ENCODE measurements at places on chromosomes 7 and 10.

DNA sequence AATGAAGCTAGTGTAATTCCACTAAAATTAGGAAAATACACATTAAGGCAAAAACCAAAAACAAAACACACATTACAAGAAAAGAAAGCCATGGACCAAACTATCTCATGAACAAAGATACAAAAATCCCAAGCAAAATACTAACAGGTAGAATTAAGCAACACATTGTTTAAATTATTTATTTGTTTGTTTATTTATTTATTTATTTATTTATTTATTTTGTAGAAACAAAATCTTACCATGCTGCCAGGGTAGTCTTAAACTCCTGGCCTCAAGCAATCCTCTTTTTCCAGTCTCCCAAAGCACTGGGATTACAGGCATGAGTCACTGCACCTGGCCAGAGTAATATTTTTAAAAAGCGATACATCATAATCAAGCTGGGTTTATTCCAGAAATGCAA, 6.8 kb upstream of the SLC29A3 start:
- no peak for DNase-seq

DNA sequence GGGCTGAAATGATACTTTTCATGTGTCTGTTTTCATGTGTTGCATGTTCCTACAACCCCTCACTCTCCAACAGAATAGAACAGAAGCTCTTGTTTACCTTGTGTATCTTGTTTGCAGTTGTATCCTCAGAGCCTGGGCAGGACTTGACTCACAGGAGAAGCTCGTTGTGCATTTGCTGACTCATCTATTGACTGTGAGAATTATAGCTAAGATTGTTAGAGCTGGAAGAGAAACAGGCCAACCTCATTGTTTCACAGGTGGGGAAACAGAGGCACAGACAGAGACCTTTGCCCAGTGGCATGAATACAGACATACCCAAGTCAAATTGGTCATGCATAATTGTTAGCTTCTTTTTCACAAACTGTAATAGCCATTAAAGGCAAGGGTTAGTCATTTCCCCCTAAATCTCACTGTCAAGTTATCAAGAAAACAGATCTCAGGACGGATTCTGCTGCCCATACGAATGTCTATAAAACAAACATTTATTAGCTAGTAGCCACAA, 4.6 kb upstream of the TSPAN15 start:
- DNase-seq = no peak

- DNase-seq = no peak
Measured at GRCh38 chr7:150403376-150404171, 24.4 kb downstream of the ZNF775 start.

DNA sequence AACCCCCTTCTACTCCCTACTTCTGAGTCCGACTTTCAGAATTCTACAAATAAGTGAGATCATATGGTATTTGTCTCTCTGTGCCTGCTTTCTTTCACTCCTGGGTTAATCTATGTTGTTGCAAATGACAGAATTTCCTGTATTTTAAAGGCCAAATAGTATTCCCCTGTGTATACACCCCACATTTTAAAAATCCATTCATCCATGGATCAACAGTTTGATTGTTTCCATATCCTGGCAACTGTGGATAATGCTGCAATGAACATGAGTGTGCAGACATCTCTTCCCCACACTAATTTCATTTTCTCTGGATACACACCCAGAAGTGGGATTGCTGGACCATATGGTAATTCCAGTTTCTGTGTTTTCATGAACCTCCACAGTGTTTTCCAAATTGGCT, 225.8 kb upstream of the TCERG1L start:
- DNase-seq = no peak

- DNase-seq = no peak
Measured at GRCh38 chr10:57367412-57367811, 900.3 kb downstream of the IPMK start.

GRCh38 chr7:53993224-53993623, 549.0 kb upstream of the VSTM2A start:
- no peak for DNase-seq

DNA sequence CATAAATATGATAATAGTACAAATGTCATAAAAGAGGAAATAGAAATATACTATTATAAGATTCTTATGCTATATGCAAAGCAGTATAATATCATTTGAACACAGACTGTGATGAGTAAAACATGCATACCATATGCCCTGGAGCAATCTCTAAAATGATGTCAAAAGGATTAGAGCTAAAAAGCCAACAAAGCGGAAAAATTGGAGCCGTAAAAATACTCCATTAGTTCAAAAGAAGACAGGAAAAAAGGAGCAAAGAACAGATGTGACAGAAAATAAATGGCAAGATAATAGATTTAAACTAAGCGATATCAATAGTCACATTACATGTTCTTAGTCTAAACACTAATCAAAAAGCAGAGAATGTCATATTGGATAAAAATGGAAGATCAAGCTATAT, 191.0 kb upstream of the PLPP4 start:
- DNase-seq = no peak

GRCh38 chr7:43179393-43179792, 66.9 kb downstream of the HECW1 start:
- DNase-seq = no peak

GRCh38 chr10:26015092-26015491, 81.1 kb downstream of the MYO3A start:
- no peak for DNase-seq

GRCh38 chr7:128880791-128881457, 18.3 kb downstream of the ATP6V1F start:
- no peak for DNase-seq

- no peak for DNase-seq
Measured at GRCh38 chr10:71671994-71672946, 47.3 kb downstream of the C10orf105 start.

DNA sequence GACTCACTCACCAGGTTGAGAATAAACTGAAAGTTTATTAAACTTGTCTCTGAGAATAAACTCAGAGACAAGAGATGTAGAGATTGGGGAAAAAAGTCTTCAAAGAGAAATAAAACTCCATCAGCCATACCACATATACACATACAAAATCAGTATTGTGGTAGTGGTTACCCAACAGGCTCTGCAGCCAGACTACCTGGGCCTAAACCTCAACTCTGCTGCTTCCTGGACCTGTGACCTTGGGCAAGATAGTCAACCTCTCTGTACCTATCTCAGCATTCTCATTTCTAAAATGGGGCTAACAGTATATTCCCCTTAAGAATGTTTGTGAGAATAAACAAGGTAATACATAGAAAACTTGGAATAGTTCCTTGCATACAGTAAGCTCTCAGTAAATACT, 15.3 kb downstream of the TPK1 start:
- no peak for DNase-seq

DNA sequence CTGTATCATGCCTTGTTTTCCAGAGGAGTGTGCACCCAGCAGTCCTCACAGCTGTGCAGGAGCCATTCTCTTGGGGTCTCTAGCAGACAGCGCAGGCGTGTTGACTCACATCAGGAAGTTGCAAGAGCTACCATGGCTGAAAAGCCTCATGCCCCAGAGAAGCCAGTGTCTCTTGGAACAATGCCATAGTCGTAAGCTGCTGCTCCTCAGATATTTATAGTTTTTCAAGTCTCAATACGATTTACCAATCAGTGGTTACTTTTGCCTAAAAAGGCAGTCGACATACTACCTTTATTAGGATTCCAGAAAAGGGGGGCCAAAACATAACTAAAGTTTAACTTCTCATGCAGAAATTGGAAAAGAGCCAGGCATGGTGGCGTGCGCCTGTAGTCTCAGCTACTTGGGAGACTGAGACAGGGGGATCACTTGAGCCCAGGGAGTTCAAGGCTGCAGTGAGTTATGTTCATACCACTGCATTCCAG, 407.7 kb downstream of the PARD3 start:
- no peak for DNase-seq

DNA sequence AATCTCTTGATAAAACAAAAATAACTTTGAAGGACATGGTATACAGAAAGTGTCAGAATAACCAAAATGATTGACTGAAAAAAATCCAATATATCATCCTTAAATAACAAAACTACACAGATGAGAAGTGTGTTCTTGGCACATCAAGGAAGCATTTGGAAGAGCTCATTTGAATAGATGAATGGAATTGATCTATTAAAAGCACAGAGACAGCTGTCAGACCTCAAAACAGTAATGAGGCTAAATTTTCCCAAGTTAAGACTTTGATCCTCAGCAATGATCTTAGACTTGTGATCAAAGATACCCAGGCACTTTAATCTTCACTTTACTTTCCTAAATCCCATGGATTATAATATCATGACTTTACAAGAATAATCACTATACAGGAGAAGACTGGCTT, 395.4 kb upstream of the NFE2L3 start:
- DNase-seq = no peak

All from activated CD4-positive, alpha-beta T cell treated with anti-CD3 and anti-CD28 coated beads, Interleukin-2, amount 50 U/mL, for 48 hours (primary cell).